CD4-positive, alpha-beta T cell treated with Interleukin-1 beta for 1 hour (primary cell): ENCODE measurements at places on chromosomes 2 and 18.

DNA sequence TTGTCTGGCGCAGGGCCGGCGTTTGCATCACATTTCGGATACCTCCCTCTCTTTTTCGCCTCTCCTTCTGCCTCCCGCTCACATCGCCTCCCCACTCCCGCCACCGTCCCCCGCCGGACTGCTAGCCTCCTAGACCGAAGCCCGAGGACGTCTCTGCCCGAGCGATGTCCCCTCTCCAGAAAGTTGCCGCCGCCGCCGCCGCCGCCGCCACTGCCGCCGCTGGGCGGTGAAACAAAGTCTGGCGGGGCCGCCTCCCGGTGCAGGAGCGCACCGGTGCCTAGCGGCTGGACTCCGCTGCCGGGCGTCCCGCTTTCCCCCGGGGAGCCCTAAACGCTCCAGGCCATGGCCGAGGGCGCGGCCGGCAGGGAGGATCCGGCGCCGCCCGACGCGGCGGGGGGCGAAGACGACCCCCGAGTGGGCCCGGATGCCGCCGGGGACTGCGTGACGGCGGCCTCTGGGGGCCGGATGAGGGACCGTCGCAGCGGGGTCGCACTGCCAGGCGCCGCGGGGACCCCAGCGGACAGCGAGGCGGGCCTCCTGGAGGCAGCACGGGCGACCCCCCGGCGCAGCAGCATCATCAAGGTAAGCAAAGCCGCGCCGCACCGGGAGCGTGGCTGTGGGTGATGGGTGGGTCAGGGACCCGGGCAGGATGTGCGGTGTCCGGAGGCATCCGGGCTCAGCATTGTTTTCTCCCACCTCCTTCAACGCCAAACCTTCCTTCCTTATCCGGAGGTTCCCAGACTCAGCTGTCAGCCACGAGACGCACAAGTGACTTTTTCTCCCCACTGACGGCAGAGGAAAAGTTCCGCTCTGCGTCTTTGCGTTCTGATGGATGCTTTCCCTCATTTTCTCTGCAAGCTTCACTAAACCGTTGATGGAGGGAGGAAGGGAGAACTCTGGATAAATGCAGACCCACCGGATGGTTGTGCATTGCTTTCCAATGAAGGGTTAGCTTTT is 643 bp downstream of the PLCL1 start:
- DNase-seq: peak; percentile 25

- no peak for DNase-seq
These were observed 113.6 kb downstream of the CDH2 start for GRCh38 chr18:28063271-28063761.

DNA sequence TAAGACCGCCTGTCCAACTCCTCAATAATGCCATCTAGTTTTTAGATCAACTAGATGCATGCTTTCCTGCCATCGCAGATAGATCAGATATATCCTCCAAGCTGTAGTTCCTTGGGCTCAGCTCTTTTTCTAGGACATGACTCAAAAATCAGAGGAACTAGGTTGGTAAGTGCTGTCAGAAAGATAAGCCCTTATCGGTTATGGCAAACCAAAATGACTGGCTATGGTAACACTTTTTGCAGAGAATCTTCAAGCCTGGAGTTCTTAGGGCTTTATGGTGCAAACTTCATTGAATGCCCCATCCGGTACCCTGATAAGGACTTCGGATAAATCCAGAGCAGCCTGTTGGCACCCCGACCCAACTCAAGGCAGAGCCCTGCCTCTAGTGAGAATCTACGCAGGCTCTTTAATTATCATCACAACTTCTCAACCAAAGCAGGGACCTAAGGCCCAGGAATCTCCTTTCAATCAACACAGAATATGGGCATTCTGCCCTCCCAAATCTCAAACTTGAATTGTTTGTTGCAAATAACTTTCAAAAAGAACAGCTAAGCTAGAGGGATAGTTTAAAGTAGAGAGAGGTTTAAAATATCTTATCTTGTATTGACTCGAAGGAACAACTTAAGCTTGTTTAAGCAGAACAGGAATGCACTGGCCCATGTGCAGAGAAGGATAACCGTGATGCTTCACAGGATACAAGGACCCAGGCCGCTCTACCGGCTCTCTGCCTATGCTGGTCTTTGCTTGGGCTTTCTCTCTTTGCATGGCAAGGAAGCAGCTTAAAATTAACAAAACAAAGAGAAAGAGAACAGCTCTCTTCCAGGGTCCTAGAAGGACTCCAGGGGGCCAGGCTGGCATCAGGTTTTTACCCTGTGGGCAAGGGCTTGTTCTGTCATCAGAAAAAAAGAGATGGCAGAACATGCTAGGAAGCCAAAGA is 3.4 kb upstream of the CYP1B1 start:
- DNase-seq: no peak

DNA sequence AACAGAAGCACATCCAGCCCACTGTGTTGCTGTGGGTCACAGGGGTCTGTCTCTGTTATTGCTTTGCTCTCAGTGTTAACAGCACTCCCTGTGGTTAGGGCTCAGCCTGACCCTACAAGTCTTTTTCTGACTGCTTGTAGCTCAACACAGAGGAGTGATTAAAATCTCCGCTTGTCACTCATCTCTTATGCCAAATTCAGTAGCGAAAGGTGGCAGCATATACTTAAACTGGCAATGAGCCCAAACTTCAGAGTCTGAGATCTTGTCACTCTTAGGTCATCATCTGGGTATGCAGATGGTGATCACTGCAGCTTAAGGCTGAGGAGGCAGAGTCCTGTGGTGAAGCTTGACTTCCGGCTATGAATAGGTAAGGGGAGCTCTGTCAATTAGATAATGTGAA is 63.3 kb upstream of the CSRNP3 start:
- DNase-seq: no peak

GRCh38 chr2:217244815-217245214 is 385.0 kb upstream of the TNP1 start:
- DNase-seq: no peak

GRCh38 chr2:71333619-71334018 is 2.0 kb downstream of the ZNF638 start:
- DNase-seq: no peak

GRCh38 chr2:1226766-1227165 is 186.5 kb upstream of the TPO start:
- no peak for DNase-seq

DNA sequence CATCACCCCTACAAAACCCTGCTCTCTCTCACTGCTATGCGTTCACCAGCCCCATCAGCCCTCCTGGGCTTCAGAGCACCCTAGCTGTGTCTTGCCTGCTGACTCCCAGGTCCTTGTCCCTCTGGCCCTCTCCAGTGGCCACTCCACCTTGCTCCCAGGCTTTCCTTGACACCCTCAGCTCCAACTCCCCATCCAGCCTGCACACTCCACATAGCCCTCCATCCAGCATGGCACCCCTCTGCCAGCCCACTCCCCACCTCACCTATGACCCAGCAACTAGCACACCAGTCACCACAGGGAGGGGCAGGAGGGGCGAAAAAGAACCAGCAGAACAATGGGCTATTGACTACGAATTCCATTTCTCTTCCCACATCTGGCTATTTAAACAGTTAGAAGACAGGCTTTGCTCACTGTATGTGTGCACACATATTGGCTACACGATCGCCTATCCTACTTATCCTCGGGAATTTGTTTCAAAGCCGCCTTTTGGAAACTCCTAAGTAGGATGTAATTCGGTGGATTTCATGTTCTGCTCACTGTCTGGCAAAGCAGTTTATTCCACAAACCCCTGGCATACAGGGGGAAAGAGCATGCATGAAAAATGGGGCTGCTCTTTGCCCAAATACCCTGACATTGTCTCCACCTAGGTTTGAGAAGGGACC is 195.3 kb downstream of the SMAD2 start:
- DNase-seq: no peak
